HTR-8/SVneo (cell line): ENCODE measurements at places on chromosomes 7 and 10.

DNA sequence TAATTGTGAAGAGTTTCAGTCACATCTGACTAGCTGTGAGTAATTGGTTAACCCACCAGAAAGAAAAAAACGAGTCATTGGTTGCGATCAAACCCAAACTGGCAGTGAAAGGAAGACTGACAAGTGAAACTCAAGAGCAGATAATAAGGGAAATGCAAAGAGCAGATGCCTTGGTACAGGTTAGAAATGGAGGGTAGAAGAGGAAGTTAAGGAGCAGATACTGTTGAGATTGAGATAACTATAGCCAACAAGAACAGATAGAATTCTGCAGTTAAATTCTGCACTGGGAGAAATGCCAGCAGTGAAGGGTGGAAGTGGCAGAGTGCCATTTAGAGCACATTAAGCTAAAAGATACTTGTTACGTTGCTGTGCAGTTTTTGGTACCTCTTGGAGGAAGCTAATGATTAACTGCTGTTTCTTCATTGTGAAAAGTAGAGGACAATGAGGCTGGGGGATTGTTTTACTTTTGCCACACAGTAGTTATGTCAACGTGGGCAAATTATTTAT lies 65.8 kb downstream of the CDK13 start:
- DNase-seq, result no peak

DNA sequence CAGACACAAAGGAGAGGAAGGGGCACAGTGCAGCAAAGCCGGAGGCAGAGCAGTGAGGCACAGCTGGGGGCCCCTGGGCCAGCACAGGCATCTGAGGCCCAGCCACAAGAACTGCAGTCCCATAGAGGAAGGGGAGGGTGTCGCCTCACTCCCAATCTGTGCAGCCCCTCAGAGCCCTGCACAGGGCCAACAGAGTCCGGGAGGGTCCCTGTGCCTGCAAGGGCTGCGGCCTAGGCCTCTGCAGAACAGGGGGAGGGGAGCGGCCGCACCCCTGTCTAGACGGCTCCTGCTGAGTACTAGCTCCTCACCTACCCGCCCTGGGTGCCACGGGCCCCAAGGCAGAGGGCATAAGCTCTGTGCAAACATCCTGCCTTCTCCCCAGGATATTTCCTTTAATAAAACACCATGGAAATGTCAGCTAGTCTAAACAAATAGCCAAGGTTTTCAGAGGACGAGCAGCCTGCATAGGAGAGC lies 32.4 kb upstream of the RET start:
- DNase-seq, result no peak

DNA sequence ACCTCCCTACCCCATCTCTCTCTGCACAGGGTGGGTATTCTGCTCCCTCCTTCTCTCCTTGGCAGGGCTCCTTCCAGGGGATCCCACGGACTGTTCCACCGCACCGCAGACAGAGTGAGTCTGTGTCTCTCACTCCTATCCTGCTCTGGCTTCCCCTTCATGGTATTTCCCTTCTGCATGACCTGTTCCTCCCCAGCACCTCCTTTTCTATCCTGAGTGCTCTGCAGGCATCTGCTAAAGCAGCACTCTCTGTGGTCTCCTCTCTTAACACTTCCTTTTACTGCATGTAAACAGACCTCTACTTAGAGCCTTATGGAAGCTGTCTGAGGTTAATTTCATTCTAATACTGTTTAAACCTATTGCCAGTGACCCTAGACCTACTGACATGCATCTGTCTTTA lies 171.5 kb downstream of the CCSER2 start:
- DNase-seq, result no peak

DNA sequence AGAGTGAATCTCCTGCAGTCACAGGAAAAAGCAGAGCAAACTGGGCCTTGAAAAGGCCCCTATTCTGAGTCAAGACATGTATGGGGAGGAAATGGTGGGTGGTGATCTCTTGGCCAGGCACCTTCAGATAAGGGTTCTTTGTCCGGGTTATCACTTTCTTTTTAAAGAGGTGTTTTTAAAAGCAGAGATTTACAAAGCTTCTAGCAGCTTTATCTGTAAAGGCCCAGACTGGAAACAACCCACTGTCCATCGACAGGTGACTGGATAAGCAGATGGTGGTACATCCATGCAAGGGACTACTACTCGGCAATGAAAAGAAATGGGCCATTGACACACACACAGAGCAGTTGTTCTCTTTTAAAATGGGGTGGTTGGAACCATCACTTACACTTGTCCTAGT lies 596.7 kb upstream of the MKI67 start:
- no peak for DNase-seq

DNA sequence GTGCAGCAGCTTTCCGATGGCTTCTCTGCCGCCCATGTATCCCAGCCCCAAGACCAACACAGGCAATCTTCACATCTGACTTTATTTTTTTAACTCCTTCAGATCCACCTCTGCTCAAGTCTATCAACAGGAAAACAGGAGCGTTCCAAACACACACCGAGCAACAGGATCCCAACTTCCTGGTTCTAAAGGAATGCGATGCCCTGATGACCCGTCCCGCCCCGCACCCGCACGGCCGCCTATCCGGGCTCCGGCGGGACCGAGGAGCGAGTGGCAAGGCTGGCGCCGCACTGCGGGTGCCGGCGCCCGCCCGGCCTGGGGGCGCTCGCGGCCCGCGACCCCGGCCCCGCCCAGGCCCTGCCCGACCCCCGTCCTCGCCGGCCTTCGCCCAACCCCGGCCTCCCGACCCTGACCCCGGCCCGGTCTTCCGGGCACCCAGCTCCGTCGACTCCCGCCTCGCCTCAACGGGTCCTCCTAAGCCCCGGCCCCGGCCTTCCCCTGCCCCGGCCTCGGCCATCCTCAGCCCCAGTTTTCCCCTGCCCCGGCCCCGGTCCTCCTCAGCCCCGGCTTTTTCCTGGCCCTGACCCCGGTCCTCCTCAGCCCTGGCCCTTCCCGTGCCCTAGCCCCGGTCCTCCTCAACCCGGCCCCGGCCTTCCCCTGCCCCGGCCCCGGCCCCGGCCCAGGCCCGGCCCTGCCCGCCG lies 730 bp downstream of the LARP4B start:
- DNase-seq, result no peak
